ENCODE measurements at places on chromosomes 2 and 18.

GRCh38 chr2:141513853-141514252, 617.0 kb downstream of the LRP1B start:
- no peak for DNase-seq

GRCh38 chr18:40613721-40614120, 1341.3 kb upstream of the PIK3C3 start:
- DNase-seq: no peak

DNA sequence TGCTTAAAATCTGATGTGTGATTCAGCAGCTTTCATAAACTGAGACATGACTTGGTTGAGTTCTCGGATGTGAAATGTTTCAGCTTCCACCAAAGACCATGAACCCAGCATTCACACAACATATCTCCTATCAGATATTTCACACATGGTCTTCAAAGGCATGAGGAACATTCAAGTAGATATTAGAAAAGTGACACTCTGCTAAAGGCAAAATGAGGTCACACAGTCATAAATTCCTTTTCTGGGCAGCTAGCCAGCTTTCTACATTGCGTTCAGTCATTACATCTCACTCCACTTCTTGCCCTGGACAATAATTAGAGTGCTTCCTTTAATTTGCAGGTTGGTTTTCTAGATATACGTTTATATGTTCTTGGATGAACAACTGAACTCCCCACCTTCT, 96.7 kb downstream of the GAREM1 start:
- peak; percentile 96 for DNase-seq

DNA sequence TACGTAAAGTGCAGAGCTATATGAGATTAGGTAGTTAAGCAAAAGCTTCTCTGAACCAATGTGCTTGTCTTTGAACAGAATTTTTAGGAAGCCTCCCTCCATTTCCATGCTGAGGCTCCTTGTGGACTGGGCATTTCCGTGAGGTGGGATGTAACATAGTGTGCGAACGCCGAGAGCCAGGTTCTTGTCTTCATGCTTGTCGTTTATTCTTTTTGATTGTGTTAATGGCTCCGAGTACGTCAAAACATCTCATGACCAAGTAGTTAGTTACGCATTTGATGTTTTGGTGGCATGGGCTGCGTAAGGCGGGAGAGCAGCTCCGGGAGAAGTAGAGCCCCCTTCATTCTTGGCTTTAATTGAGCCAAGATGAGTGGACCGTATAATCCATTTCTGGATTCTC, 32.9 kb downstream of the DGKD start:
- no peak for DNase-seq

DNA sequence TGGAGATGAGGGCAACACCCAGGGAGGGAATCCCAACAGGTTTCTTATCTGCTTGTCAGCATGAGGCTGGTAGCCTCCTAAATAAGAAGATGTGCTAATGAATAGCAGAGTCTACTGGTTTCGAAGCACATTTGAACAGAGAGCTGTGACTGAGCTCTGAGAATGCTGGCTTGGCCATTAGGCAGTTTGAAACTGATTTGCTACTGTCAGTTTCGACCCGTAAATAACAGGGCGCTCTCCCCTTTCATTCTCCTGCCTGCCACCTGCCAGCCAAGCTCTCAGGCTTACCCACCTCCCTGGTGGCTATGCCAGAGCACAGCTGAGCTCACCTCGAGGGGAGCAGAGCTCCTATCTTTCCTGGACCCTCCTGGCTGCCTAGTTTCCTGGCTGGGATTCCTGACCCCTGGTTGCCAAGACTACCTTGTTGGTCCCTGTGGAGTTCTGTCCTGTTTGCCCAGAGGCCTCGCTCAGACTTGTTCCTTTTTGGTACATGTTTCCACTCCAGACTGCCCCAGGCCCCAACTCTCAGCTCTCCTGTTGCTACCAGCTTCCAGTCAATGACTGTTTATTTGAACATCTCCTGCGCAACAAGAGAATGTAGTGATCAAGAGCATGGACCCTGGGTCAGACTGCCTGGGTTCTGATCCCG, 102.3 kb upstream of the ALPP start:
- DNase-seq: no peak

DNA sequence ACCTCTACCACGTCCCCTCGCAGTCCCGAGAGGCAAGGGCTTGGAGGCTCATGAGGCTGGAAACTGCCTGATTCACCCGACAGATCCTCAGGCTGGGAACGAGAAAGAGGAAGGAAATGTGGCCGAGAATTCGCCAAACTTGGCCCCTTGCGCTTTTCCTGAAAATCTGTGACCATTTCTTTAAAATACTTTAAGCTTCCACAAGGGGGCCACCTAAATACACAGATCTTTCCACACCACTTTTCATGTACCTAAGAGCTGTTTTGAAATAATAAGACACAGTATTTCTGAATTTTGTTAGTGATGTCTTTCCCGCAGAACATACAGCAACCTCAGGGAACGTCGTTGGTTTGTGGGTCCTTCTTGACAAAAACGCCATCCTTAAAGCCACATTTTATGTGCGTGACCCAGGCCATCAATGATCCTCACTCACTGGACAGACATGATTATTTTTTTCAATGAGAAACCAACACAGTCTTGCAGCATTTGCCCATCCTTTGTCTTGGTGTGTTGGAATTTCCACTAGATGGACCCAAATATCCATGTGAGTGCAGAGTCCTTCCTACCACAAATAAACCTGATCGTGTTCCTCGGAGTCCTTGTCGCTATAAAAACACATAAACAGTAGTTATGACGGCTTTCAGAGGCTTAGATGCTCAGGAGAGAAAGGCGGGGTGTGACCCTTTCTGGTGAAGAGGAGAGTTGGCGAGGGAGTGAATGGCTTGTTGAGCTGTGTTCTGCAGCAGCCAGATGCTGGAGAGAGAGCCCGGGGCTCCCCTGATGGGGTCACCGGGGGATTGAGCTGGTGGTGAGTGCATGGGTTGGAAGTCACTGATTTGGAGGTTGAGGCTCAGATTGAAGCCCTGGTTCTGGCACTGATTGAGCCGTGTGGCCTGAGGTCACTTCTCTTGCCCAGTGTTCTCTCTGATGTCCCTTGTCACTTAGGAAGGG, 25.0 kb downstream of the DCDC2C start:
- peak; percentile 9 for DNase-seq

GRCh38 chr2:117523267-117523666, 291.2 kb upstream of the DDX18 start:
- peak; percentile 94 for DNase-seq

DNA sequence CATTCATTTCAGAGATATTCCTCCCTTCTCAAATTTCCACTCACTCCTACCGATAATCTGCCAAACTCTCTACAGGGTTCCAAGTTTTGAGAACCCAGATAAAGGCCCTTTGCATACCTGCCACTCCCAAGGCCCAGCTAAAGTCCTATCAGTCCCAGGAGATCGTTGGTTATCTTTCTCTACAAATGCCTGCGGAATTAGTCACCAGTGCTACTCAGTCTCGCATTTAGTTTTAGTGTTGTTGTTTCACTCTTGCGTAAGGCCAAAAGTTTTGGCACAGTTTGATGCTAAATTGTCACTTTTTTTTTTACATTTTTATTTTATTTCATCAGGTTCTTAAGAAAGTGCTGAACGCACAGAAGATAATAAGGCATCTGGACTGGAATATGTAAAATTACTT, 29.2 kb upstream of the SETBP1 start:
- peak; percentile 28 for DNase-seq

- DNase-seq: no peak
Observed at GRCh38 chr2:231486851-231487596, 22.7 kb upstream of the NCL start.

DNA sequence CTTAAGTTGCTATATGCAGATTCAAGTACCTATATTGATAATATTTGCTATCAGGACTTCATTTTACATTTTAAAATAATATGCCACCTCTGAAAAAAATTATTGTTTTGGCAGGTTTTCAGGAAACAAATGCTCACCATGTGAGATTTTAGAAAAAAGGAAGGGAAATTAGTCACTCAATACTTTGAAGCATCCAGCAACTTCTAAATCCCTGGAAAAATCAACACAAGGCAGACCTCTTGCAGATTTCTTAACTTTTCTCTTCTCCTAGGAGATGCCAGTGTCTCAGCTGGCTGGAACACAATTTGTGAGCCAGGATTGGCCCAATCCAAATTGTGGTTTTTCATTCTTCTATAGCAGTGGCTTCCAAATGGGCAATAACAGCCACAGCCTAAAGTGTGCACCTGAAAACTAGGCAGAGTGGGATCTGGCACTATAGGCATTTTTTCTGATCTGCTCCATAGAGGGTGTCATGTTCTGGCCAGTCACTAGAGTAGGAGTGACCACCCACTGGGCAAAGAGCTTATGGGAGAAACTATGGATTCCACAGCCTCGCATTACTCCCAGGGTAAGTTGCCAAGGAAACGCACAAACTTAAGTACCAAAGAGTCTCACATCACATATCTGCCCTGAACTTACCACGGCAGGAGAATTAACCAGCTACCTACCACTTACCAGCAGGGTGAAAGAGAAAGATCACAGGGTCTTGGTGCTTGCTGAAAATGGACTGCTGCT, 28.1 kb upstream of the THOC1 start:
- DNase-seq: no peak

DNA sequence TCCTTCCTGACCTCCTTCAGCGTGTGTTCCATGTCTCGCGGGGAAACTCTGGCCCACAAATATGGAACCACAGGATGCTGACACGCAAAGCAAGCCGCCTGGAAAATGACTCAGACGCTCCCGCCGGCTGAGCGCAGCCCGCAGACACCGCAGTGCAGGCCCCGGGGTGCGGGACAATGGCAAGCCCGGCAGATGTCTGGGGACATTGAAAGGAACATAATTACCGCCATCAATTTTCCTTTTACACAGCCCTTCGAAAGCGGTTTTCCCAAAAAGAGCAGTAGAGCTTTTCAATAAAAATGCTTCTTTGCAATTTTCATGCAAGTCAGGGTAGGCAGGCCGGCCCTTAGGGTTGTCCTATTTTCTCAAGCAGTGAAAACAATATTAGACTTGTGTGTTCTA, 159.2 kb upstream of the SH3BP4 start:
- DNase-seq: no peak

- peak; percentile 73 for DNase-seq
Observed at GRCh38 chr18:76801567-76802505, 20.5 kb upstream of the ZNF236 start.

DNA sequence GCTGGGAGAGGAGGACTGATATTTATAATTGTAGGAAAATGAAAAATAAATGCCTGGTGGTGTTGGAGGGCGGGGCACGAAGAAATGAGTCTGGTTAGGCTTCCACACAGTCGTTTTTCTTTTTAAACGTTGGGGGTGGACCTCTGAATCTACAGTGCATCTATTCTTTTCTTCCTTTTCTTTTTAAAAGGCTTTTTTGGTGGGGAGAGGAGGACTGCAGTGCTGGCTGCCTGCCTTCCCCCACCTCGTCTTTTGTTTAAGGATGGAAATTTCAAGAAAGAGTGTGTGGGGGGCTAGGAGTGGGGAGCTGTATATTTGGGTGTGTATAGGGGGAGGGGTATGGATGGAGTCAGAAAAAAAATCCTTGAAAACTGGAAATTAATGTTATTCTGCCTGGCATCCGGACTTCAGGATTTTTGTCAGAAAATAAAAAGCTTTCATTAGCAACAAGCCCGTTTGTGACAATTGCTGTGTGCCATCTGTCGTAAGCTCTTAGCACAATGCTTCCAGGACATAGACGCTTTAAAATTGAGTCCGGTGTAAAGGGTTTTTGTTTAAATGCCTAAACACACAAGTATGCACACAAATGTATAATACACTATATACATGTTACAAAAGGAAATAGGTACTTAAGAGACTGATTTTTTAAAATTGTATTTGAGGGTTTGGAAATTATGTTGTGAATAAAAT, 1.1 kb downstream of the MAP2 start:
- DNase-seq: no peak

GRCh38 chr2:126662621-126663020, 6.7 kb downstream of the GYPC start:
- no peak for DNase-seq

DNA sequence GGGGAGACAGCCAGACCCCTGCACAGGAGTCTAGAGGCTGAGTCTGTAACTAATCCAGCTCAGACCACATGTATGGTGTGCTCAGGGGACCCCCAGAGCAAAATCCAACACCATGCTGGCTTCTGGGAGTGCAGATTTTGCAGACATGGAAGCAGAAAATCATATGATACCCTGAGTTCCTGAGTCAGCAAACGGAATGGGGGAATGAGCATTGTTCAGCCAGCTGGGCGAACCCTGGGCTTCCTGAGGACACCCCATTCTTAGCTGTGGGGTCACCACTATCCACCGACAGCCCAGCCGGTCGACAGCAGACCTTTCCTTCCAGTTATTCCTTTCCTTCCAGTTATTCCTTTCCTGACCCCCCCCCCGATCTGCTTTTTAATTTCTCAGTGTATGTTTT, 322.9 kb downstream of the GBX2 start:
- no peak for DNase-seq

- DNase-seq: no peak
Observed at GRCh38 chr18:62001396-62001795, 108.6 kb upstream of the RNF152 start.

- DNase-seq: no peak
Observed at GRCh38 chr2:52877703-52878102, 889.9 kb upstream of the CHAC2 start.

DNA sequence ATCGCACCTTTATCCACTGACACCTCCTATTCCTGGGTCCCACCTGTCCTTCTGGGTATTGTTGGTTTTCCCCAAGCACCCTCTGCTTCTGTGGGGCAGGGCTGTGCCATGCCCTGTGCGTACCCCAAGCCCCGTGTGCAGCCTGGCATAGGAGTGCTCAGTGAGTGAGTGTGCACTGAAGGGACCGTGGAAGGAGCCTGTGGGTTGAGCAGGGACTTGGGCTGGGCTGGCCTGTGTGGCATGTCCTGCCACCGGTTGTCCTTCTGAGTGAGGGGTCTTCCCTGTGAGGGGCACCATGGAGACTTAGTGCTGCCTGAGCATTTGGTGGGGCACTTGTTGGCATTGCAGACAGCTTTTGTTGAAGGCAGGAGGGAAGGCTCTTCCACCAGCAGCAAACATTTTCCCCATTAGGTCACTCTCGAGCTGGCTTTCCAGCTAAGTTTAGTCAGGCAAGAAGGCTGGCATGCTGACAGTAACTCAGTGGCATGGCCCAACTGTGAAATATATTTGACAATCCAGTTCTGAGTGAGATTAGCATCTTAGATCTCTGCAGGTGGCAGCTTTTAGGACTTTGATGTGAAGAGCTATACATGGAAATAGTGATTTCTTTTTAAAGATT, 64.7 kb downstream of the LPIN1 start:
- no peak for DNase-seq

DNA sequence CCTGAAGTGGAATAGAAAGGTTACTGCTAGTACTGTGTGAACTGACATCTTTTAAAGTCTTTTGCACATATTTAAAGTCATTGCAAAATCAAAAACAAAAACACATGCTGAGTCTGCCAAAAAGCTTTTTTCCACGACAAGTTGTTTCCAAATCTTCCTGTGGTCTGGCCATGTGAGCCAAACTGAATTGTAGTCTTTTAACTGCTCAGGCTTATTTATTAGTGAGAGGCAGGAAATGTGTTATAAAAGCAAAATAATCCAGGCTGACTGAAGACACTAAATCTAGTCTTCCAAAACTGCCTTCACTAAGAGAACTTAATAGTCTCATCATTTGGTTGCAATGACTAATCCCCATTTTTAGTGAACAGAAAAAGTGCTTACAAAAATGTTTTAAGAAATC, 2.3 kb downstream of the KRCC1 start:
- no peak for DNase-seq

Data from small intestine (tissue), 16 donors.